Breast epithelium (tissue), 4 donors: ENCODE measurements at places on chromosomes 7 and 10. TPM values are rescaled to one million over a fixed set of nuclear protein-coding genes. Genes with fewer than 3 reads are reported as not detected.
A peak's percentile ranks its signal among the peaks of the same experiment; 100 is the strongest.

HOXA1 gene
- total RNA-seq, result 0.80 TPM

DNA sequence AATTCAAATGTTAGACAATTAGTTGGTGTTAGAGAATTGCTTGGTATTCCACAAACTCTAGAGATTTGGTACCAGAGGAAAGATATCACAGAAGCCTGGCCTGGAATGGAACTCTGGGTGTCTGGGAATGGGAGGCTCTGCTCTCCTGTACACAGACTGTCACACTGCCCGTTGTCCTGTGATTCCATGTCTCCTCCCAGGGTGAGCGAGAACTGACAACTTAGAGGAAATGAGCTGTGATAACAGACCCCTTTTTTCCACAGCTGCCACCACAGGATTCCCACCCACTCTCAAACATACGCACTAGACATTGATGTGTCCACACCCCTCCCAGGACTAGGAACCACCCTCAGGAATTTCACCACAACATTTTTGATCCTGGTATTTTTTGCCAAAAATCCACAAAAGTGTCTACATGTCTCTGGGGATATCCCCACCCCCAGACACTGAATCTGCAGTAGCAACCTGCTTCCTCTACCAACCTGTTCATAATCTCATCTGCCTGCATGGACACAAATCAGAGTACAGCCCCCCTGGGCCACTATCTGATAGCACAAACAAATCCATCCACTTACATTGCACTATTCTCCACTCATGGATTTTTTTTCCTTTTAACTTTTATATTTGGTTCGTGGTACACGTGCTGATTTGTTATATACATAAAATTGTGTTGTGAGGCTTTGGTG lies 4.7 kb downstream of the ZNF273 start:
- DNase-seq, result no peak

CALML5 gene
- 31.0 TPM for total RNA-seq

- no peak for DNase-seq
These were observed 106.5 kb downstream of the ABLIM1 start for GRCh38 chr10:114551636-114551972.

GRCh38 chr10:100715101-100715444 lies 30.3 kb upstream of the PAX2 start:
- no peak for DNase-seq

DNA sequence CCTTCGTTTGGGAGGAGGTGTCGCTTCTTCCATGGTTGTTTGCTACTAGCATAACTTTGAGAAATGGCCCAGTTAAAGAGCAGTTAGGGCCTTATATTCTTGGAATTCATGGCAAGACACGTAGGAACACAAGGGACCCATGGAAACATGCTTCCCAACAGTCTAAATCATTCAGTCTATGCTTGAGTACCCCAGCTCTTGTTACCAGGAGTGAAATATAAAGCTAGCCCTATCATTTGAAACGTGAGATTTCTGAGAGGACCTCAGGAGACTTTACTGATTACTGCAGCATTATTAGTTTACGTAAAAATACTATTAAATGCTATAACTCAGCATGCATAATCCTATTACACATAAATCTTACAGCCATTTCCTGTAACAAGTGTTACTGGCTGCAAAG lies 328.6 kb upstream of the CDC14C start:
- no peak for DNase-seq

CDK1 gene
- 0.98 TPM for total RNA-seq

BMPR1A gene
- total RNA-seq, result 57.4 TPM

DNA sequence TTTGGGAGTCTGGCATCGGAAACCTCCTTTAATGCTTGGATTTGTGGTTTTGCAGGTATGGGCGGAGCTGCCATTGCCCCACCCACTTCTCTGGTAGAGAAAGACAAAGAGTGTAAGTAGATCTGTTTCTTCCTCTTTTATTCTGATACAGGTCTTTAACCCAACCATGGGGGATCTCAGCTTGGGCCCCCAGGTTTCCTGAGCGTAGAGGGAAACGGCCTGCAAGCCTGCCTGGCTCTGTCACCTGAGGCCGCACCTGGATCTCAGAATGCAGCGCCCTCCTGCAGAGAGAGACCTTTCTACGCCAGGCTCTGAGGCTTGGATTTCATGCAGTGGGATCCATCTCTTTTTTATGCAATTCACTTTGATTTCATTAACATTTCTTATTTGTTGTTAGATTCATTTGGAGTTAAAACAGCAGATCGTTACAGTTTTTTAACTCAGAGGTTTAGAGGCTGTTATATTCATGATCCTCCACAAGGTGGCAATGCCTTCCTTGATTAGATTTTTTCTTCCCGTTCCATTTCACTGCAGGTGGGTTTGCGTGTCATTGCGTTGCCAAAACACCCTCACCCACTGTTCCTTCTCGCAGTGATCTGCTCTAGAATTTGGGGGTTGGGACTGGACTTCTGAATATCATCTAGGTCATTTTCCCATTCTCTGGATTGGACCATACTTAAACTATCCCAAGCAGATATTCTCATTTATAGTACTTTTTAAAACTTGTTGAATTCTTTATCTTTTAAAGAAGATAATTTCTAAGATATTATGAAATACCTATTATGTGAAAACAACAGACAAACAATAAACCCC lies 20.0 kb downstream of the RBM17 start:
- DNase-seq, result no peak

DNA sequence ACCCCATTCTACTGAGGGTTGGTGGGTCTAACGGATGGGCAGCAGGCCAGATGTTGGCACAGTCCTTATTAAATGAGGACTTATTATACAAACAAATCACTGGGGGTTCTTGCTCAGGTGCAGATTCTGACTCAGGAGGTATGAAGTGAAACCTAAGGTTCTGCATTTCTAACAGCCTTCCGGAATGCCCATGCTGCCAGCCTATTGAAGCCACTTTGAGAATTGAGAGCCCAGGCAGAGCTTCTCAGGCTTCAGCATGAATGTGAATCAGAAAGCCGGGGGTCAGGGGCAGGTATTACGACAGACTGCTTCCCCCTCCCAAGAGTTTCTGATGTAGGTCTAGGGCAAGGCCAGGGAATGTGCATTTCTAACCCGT lies 34.1 kb upstream of the NPFFR1 start:
- no peak for DNase-seq

- DNase-seq, result no peak
These were observed 137.2 kb downstream of the ARHGAP22 start for GRCh38 chr10:48467669-48468068.

SNCG gene
- 52.1 TPM for total RNA-seq

- DNase-seq, result no peak
These were observed 1260.9 kb upstream of the SORCS1 start for GRCh38 chr10:108425283-108425964.

- DNase-seq, result no peak
These were observed 58.9 kb downstream of the SH2D4B start for GRCh38 chr10:80596391-80597257.

ARF5 gene
- total RNA-seq, result 154 TPM

SLC12A9 gene
- 16.7 TPM for total RNA-seq

GBX1 gene
- not detected for total RNA-seq

- no peak for DNase-seq
These were observed 87.1 kb downstream of the EGFR start for GRCh38 chr7:55105952-55106351.

GRCh38 chr7:138195151-138195571 lies 118.9 kb downstream of the AKR1D1 start:
- DNase-seq, result no peak

UNCX gene
- not detected for total RNA-seq

GRCh38 chr7:16644636-16645592 lies 640 bp downstream of the ANKMY2 start:
- DNase-seq, result peak; percentile 56

DNA sequence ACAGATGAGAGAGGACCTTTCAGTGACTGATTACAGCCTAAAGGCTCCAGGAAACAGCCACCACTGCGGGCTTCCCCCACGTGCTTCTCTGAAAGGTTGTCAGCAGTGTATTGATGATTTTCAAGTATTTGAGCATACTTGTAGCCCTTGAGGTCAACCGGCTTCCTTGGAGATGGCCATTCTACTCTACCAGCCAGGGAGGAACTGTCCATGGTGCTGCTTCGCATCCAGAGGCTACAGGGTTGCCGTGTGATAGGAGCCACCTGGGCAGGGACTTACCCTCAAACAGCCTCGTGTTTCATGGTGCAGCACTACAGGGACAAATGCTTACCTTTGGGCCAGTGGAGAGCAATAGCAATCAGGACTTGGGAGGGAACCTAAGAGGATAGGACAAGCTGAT lies 179.5 kb downstream of the DPP6 start:
- no peak for DNase-seq

- no peak for DNase-seq
These were observed 5.1 kb upstream of the PCBD1 start for GRCh38 chr10:70893227-70894006.

DNA sequence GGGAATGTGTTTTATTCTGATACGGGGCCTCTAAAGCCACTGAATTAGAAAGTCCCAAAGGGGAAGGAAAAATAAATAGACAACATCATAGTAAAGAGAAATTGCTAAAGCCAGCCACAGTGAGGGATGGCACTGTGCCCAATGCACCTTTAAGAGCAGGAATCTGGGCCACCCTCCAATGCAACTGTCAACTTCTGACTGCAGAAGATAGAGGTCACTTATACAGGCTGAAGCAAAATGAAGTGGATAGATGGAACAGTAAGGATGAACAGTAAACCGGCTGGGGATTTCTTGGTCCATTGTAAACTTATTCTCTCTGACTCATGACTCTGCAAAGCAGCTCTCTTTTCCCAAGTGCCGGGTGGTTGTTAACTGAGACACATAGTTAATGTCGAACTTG lies 54.0 kb upstream of the KCNIP2 start:
- DNase-seq, result peak; percentile 54

DNA sequence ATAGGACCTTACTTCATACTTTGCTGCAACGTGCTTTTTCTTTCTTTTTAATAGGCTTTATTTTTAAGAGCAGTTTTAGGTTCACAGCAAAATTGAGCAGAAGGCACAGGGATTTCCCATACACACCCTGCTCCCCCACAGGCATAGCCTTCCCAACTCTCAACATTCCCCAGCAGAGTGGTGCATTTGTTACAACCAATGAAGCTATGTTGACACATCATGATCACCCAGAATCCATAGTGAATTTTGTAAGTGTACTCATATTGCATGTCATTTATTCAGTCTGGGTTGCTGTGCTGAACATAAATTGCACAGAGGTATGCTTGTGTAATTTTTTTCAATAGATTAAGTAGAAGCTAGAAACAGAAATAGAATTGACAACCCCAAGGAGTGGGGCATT lies 327.3 kb downstream of the INHBA start:
- no peak for DNase-seq

GRCh38 chr7:122416336-122416735 lies 111.8 kb upstream of the FEZF1 start:
- no peak for DNase-seq

DNA sequence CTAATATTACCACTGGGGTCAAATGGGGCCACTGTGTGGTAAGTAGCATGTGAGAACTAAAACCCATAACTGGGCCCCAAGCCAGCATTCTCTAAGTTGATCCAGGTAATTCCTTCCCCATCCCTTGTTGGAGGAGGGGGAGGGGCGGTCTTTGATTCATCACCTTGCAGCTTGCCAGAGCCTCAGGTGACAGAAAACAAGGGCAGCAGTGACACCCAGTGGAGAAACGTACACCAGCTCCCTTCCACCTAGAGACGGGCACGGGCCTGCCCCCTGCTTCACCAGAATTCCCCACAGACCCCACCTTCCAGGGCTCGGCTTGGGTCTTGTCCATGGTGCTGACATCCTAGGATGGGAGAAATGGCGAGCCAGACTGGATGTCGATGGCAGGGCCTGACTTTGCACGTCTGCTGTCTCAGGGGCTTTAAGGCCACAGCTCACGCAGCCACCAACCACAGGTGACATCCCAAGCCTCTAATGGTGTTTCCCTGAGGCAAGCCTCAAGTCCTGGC lies 102.0 kb downstream of the STRA8 start:
- DNase-seq, result peak; percentile 26

BTBD16 gene
- total RNA-seq, result not detected

SFMBT2 gene
- total RNA-seq, result 3.5 TPM

SFTPA2 gene
- total RNA-seq, result 0.98 TPM

REPIN1 gene
- total RNA-seq, result 70.8 TPM

GRCh38 chr7:116449441-116449840 lies 50.1 kb upstream of the CAV2 start:
- DNase-seq, result no peak

DNA sequence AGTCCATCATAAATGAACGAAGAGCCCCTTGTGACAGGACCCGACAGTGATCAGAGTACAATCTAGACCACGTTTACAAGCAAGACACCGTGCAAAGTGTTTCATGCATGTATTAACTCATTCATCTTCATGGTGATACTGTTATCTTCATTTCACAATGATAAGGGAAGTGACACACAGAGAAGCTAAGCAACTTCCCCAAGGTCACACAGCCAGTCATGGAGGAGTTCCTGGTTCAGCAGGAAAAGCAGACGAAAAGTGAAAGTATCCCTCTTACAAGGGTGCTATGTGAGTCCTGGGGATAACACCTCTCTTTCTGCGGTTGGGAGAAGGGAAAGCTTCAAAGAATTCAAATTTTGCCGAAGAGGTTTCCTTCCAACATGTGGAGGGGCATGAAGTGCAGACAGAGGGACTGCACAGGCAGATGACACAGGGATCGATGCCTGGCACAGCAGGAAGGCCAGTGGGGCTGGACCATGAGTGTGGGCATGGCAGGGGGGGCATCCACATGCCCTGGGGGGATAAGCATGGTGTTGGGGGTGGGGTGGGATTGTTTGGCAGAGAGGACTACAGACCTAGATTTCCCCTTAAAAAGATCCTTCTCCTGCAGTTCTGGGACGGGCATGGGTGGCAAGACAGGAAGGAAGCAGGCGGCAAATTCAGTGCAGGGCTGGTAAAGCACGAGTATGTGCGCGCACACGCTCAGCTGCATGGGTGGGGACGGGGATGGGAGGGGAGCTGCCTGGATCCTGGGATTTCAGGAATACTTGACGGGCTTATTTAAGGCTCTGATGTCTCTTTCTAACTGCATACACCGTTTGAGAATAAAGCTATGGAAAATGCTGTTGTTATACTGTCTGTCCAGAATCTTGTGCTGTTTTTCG lies 33.5 kb upstream of the DDC start:
- no peak for DNase-seq

PGAM2 gene
- total RNA-seq, result 0.73 TPM

- DNase-seq, result peak; percentile 78
These were observed 1.1 kb downstream of the TRIM8 start for GRCh38 chr10:102645388-102645740.

- no peak for DNase-seq
These were observed 182.0 kb downstream of the CUX1 start for GRCh38 chr7:101999393-101999792.
